Stimulated activated CD8-positive, alpha-beta memory T cell treated with anti-CD3 and anti-CD28 coated beads, Interleukin-4, amount 100 ng/mL, for 1 hour (primary cell): ENCODE measurements at places on chromosomes 13 and 19.
A peak's percentile ranks its signal among the peaks of the same experiment; 100 is the strongest.

GRCh38 chr13:58476206-58476918 is 844.8 kb downstream of the PCDH17 start:
- DNase-seq, result no peak

GRCh38 chr19:3146677-3147100 is 10.9 kb downstream of the GNA15 start:
- peak; percentile 49 for DNase-seq

GRCh38 chr19:5534787-5535586 is 32.8 kb downstream of the TINCR start:
- no peak for DNase-seq

DNA sequence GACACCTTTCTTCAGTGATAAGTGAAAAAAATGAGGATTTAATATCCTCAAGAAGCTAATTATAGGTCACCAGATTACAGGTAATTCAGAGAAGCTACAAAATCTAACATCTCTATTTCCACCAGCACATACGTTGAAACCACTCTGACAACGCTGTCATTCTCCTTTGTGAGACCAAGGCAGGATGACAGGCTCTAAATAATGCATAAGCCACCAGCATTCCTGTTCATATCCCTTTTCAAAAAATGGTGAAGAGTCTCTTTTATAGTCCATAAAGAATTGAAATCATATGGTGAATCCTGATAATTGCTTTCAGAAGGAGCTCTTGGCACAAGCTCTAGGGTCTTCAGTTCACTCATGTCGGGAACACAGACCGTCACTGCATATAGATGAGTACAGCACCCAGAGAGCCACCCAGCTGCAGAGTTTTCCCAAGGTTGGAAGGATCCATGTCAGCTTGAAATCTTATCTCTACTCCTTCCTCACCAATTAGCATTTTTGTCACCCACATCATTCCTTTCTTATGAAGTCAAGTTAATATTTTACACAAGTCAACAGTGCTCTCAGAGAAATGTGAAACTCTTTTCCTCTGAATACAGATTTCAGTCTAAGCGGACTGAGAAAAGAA is 431.4 kb downstream of the TBC1D4 start:
- DNase-seq, result no peak

- no peak for DNase-seq
Measured at GRCh38 chr13:44759384-44760360, 183.5 kb upstream of the TSC22D1 start.

DNA sequence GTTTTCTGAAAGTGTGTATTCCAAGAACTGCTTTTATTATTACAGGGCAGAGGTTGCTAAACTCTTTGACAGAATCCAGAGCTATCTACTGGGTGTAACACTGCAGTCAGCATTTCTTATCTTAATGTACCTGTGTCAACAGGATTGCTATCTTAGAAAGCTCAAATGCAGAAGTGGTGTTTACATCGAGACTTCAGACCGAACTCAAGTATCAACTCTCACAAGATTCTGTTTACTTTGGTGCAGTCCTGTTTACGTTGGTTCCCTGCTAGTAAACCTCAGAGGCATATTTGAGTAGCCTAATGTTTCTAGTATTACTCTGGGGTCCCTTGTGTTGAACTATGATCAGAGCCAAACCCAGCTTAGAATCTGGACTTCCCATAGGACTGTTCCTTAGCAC is 20.5 kb downstream of the SLC15A1 start:
- no peak for DNase-seq

DNA sequence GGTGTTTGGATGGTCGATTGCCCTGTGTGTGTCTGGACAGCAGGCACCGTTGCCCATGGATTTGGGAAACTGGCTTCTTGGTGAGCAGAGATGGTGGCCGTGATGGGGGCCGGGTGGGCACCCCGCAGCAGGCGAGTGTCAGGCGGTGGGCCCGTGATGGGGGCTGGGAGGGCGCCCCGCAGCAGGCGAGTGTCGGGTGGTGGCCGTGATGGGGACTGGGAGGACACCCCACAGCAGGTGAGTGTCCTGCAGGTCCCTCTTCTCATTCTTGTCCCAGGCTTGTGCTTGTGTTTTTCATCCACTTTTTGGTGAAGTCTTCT is 86.5 kb downstream of the KDM4B start:
- no peak for DNase-seq

DNA sequence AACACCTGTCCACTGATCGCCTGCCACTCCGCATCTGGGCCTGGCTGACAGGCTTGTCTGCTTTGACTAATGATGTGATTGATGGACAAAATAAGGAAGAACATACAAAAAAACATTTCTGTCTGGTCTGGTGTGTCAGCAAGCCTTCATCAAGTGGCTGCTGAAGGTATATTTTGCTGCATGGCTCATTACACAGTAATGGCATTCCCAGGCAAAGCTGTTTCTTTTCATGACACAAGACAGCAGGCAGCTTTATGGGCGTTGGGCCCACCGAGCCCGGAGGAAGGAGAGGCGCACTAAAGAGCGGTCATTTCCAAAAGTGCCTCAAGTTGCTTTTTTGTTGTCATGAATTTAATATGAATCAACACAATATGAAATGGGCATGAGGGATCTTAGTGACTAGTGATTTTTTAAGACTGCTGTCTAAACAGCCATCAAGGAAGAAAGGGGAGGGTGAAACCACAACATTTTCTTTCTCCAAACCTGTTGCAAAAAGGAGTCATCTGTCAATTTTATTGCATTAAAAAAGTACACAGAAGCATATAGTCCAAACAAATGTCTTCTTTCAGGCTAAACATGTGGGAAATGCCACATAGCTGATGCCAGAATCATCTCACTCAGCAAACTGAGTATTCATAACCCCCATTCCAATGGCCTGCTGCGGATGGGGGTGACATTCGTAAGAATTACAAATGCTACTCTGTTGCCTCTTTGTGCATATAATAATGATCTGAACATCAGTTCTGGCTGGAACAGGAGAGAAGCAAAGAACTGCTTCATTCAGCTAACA is 476.6 kb downstream of the ZNF536 start:
- DNase-seq, result no peak

DNA sequence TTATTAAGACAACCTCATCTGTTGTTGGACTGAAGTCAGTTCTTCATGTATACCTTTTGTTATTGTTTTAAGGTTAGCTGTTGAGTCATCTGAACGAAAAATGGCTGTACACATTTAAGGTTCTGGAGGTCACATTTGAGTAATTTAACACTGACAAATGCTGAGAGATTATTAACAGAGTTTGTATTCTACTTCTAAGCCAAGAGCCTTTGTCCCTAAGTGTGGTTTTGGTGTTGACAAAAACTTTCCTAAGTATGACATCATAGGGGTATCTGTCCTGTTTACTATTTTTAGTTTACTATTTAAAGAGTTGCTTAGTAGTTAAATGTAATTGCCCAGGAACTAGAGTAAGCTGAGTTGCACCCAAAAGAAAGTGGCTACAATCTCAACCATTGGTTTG is 71.9 kb downstream of the CDK8 start:
- DNase-seq, result no peak

GRCh38 chr19:49020931-49021895 is 2.9 kb downstream of the CGB3 start:
- no peak for DNase-seq

- DNase-seq, result no peak
Measured at GRCh38 chr13:27170516-27171243, 931 bp downstream of the USP12 start.

- no peak for DNase-seq
Measured at GRCh38 chr19:49932041-49932451, 2.7 kb upstream of the NUP62 start.

DNA sequence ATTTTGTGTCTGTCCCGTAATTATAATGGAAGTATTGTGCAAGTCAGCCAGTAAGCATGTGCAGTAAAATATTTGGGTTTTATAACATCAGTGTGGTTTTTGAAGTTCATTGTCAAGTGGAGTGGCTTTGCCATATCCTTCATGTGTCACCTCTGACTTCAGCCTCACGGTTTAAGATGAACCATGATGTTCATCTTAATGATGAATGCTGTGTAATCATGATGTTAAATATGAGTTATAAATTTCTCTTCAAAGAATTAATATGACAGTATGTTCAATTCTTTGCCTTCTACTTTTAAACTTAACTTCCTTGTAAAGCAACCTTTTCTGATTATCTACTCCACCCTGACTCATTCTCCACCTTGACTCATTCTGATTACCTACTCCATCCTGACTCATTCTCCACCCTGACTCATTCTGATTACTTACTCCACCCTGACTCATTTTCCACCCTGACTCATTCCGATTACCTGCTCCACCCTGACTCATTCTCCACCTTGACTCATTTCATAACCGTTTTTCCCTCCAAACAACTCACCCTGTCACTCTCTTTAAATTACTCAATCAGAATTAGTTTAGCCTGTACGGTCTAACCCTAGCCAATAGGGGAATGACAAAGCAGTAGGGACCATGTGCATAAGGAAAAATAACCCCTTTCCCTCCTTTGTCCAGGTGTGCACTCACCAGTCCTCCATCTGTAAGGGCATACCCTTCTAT is 50.3 kb upstream of the ANKRD10 start:
- no peak for DNase-seq

DNA sequence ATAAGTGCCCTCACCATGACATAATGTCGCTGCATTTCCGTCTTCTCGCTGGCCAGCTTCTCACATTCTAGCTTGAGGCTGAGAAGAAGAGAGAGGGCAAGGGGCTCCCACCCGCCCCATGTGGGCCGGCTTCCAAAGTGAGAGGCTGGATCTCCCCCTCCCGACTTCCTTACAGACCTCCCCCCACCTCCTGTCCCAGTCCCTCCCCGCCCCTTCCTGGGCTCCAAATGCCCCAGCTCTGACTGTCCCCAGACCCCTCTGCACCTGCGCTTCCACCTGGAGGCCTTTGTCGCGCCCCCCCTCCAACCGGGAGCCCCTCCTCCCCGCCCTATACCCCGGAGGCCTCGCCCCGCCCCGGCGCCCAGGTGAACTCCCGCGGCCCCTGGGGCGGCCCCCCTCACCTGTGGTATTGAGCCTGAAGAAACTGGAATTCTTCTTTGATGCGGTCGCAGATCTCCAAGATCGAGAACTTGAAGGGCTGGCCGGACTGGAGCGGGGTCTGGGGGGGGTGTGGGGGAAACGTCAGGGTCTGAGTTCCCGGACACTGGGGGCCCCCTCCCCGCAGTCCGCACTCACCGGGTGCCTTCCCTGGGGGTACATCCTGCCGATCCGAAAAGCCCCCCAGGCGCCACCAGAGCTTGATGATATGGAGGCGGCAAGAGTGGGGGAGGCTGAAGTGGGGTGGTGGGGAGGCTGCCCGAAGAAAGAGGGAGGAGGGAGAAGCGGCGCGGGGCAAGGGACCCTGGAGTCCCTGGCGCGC is 595 bp downstream of the TLE2 start:
- DNase-seq, result no peak

DNA sequence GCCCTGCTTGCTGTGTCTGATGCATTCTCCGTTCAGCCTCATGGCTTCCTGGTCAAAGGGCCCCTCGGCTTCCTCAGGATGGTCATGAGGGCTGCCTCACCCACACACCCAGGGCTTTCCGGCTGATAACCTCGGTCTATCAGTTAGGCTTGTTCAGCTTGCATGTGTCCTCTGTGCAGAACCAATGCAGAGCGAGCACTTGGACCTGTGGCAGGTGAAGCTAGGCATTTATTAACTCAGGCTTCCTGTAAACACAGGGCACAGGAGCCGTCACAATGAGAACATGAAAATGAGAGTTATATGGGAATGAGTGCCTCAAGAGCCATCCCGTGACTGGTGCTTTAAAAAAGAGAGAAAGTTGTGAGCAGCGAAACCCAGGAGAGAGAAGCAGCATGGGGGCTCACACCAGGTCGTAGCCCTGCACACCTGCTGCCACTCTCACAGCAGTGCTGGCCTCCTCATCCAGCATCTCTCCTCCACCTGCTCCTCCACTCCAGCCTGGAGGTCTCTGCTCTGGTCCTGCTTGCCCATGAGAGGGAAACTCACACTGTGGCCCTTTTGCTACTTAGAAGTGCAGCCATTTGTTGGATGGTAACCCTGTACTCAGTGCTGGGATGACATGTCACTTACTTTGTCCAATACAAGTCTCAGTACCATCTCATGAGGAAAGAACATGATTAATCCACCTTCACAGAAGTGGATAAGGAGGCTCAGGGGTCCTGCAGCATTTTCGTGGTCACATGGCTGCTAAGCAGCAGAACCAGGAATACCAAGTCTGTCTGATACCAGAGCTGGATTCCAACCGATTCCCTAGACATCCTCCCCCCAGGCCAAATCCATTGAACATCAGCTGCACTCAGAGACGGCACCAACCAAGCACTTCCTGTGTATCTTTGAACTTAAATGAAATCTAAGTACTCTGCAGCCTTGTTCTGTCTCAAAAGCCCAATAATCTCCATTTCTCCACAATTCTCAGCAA is 50.5 kb upstream of the IRS2 start:
- DNase-seq, result no peak

GRCh38 chr19:15365264-15365663 is 14.3 kb downstream of the AKAP8 start:
- DNase-seq, result no peak

- DNase-seq, result no peak
Measured at GRCh38 chr13:109494925-109495369, 291.4 kb downstream of the IRS2 start.
